ENCODE measurements at places on chromosomes 6 and 20.

DNA sequence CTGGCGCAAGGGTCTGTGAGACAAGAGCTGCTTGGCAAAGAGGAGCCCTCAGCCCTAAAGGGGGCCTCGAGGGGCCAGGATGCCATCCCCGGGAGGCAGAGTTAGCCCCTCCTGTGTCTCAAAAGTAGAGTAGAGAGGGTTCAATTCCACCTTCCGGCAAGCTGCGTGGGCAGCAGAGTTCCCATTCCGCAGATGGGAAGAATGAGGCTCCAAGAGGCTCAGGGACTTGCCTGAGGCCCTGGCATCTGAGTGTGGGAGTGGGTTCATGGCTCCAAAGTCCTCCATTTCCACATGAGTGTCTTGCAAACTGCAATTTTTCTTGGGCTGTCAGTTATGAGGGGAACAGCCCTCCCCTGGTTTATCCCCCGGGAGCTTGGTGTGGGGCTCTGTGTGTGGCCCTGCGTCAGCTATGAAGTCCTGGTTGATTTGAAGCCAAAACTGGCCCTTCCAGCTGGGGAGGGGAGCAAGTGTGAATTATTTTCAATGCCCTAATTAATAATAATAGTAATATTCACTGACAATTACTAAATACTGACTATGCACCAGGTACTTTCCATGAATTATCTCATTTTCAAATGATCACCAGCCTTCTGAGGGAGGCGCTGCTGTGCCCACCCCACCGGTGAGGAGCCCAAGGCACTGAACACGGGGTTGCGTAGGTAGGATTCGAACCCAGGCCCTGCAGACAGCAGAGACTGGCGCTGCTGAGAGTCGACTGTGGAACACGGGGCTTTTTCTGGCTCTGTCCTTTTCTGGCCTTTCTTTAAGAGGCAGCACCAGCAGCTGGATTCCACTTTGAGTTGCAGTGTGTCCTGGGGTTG lies 153.0 kb upstream of the PTPN1 start:
- no peak for DNase-seq

DNA sequence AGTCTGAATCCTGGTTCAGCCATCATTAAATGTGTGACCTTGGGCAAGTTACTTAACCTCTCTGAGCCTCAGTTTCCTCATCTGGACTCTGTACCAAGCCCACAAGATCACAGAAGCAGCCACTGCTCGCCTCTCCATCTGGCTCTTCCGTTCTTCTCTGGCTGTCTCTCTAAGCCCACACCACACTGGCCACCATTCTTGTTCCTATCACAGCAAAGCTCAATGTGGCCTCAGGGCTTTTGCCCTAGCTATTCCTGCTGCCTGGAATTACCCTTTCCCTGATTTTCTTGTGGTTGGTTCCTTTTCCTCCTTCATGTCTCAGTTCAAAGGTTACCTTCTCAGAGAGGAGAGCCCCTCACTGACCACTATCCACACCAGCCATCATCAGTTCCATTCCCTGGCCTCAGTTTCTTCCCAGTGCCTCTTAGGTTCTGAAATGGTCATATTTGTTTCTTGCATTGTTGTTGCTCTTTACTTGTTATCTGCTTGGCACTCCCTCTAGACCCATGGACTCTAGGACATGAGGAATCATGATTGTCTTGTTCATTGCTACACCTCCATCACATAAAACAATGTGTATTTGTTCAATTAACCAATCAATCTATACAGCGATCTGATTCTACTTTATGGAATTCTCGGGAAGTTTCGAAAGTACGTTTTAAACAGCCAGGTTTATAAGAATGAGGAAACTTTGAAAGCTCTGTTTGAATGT lies 56.5 kb upstream of the PTPN1 start:
- no peak for DNase-seq

DNA sequence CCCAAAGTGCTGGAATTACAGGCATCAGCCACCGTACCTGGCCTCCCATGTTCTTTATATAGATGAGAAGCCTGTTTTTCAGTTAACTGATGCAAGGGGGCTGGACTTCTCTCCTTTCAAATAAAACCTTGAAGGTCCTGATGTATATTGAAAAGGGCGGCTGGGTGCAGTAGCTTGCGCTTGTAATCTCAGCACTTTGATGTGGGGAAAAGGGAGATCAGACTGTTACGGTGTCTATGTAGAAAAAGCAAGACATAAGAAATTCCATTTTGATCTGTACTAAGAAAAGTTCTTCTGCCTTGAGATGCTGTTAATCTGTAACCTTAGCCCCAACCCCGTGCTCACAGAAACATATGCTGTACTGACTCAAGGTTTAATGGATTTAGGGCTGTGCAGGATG lies 16.1 kb upstream of the SAMHD1 start:
- no peak for DNase-seq

DNA sequence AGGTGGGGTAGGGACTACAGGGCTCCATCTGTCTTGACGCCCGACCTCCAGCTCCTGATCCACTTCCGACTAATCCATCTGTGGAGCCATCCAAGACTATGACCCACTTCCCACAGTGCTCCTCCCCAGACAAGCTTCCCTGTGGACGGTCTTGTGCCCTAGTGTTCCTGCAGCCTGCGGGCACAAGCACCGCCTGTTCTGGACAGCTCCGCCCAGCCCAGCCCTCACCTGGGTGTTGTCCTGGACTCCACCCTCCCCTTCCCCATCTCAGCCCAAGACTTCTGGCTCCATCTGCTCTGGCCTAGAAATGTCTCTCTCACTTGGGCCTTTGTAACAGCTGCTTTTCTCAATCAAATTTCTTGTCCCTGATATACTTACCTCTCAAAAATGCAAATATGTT lies 102.0 kb downstream of the MAFB start:
- no peak for DNase-seq

DNA sequence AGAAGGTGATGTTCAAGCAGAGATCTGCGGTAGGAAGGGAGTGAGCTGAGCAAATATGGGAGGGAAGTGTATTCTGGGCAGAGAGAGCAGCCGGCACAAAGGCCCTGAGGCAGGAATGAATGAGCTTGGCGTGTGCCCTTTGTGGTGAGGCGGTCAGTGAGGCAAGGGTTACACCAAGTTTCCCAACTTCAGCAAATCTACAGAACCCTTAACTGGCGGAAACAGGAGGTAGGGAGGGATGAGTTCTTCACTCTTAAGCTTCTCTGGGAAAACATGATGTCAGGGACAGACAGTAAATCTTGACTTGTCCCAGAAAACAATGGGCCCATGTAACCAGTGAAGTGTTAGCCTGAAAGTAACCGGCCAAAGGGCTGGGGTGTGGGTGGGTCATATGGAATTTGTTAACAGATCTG lies 97.1 kb upstream of the PTPN1 start:
- no peak for DNase-seq

- DNase-seq = no peak
These were observed 16.5 kb downstream of the HEY2 start for GRCh38 chr6:125765944-125766343.

DNA sequence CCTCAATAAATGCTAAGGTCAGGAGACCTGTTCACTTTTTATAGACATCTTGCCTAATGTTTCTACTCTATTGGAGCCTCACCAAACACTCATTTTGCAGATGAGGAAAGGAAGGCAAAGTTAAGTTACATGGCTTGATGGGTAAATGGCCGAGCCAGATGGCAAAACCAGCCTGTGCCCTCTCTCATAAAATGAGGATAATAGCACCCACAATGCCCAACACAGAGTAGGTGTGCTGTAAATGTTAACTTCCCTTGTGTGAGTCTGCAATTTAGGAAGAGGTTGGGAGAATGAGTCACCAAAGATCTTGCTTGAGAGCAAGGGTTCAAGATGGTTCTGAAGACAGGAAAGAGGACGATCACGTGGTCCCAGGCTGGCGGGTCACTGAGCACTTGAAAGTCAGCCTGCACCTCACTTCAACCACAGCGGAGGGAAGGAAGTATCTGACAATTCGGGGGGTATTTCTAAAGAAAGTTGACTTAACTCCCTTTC lies 3.3 kb downstream of the KCNK5 start:
- no peak for DNase-seq

- DNase-seq = no peak
These were observed 28.8 kb downstream of the NCOA5 start for GRCh38 chr20:46060975-46061374.

- no peak for DNase-seq
These were observed 12.9 kb downstream of the IPCEF1 start for GRCh38 chr6:154343473-154344308.

DNA sequence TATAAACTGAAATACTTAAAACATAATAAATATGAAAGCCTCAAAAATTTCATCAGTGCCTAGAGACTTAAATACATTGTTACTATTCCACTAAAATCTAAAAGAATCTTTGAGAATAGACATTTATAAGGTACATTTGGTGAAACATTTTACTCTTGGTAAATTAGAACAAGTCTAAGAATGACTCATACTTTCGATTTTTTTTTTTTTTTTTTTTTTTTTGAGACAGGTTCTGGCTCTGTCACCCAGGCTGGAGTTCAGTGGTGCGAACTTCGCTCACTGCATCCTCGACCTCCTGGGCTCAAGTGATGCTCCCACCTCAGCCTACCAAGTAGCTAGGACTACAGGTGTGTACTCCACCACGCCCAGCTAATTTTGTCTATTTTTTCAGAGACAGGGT lies 6.4 kb downstream of the FUCA2 start:
- no peak for DNase-seq

GRCh38 chr6:17768881-17769280 lies 62.2 kb upstream of the NUP153 start:
- DNase-seq = no peak

GRCh38 chr20:37347347-37347823 lies 1.4 kb downstream of the SRC start:
- DNase-seq = no peak

DNA sequence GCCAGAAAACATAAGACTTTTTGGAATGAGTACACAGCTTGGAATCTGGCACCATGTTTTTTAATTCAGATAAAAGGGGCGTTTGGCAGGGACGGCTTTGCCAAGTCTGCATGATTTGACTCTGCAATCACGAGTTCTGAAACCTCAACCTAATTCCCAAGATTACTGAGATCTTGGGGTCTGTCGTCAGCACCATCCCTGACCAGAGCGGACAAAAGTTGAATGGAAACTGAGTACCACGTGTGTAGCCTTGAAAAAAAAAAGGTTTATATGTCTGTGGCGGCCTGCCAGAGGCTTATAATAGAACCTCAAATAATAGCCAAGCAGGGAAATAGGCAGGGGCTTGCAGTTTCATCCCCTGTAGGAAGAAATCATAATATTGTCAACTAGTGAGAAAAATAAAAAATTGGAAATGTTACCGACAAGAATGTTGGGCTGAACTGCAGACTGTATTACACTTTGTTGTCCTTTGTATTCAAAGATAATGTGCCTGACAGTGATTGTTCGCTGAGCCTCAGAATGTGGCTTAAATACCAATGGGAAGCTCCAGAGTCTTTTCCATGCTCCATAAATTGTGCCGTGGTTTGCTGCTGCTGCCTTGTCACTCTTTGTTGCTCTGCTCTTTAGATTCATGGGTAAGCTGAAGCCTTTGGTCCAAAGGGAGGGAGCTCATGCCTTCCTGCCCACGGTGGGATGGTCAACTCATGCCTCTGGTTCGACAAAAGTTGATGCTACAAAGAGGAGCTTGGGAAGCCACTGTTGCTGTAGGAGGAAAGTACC lies 118.8 kb upstream of the ARID1B start:
- DNase-seq = no peak

GRCh38 chr20:39939241-39939865 lies 749.7 kb downstream of the MAFB start:
- DNase-seq = no peak

DNA sequence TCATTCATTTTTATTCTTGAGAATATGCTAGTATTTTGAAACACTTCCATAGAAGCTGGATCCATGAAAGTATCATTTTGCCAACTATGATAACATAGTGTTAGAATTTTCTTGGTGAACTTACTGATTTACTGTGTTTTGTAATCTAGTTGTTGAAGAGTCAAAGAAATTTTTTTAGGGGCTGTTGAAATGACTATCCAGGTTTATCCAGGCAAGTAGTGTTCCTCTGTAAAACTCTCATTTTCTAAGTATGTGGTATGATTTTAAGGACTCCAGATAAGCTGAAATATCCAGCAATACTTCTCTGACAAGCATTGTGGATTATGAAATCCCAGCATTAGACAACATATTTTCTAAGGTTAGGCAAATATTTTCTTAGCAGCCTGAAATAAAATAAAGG lies 95.9 kb downstream of the GRIK2 start:
- DNase-seq = no peak

- DNase-seq = peak; percentile 28
These were observed 85.3 kb downstream of the CD164 start for GRCh38 chr6:109296971-109297372.

GRCh38 chr20:9926476-9926875 lies 87.6 kb upstream of the PAK5 start:
- DNase-seq = no peak

DNA sequence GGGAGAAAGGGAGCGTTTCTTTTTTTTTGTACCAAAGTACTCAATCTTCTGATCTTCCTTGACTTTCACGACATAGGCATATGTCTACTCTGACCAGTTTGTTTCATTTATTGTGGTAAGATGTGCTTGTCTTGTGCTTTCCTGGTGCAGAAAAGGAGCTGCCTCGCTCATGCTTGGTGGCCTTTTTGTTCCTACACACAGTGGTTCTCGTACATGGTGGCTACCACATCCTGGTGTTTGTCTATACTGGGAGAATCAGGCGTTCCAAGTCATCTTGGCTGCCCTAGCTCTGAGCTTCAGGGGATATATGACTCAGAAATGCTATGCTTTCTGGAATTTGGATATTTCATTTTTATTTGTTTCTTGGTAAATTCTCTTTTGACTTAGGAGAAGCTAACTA lies 31.8 kb downstream of the MYB start:
- no peak for DNase-seq

DNA sequence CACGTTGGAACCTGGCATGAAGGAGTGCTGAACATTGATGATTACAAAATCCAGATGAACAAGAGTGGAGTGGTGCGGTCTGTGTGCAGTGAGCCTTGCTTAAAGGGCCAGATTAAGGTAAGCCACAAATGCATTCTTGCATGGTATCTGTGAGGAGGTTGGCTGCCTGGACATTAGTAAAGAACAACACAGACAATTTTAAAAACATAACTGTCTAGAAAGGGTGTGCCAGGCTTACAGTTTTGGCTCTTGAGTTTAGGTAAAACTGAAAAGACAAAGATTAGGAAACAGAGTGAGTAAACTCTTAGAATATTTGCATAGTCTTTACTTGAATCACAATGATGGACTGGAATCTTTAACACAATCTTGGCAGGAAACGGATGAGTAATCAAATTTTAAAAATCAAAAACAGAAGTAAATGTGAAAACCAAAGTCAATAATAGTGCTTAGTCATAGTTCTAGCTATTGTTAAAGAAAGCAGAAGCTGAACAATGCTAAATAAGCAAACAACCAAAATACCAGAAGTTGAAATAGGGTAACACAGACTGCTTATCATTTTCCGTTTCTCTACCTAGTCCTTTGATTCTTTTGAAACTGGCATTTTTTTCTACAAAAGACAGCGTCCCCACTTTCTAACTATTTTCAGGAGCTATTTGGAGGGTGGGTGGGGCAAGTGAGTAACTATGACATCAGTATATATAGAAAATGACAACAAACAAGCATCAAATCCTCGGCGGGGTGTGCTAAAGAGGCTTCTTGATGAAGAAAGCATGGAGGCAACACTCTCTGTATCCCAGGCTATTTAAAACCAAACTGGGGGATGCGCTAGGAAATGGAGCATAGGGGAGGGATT lies 185.8 kb upstream of the RAB32 start:
- DNase-seq = no peak

- DNase-seq = no peak
These were observed 39.4 kb upstream of the MLIP start for GRCh38 chr6:54071821-54072340.

Measured in Right ventricle myocardium inferior (tissue), 1 donor.